ENCODE measurements at places on chromosomes 6 and 20. TPM values are rescaled to one million over a fixed set of nuclear protein-coding genes. Genes with fewer than 3 reads are reported as not detected.

DNA sequence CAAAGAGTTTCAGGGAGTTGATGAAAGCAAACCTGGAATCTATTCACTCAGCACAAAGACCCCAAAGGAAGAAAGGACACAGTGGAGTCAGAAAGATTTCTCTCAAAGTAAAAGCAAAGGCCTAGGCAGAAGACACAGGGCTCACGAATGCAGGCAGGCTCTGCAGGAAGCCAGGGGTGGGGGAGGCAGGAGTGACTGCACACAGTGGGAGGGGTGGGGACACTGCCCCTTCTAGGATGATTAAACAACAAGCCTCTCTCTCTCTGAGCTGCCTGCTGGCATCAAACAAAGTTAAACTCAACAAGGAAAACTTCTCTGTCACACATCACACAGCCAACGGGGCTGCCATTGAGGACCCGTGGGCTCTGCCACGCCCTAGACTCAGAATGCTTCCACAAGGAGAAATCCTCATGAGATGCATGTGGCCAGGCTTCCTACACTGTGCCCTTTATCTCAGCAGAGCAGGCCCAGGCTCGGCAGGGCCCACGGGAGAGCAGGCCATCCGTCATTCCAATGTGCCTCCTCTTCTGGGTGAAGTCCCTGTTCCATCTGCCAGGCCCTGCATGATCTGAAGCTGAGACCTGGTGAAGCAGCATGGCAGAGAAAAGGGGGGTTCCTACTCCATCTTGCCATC lies 70.1 kb downstream of the RAMACL start:
- DNase-seq = no peak

- no peak for DNase-seq
These were observed 113.6 kb downstream of the RFX6 start for GRCh38 chr6:116990679-116991078.

- DNase-seq = no peak
These were observed 190.3 kb upstream of the PCSK2 start for GRCh38 chr20:17036541-17036940.

The DYNLT1 gene
- 97.6 TPM for polyA plus RNA-seq
